ENCODE measurements at places on chromosomes 7 and 10. TPM values are rescaled to one million over a fixed set of nuclear protein-coding genes. Genes with fewer than 3 reads are reported as not detected.

The FBXL13 gene
- total RNA-seq, result 0.39 TPM

The TYW1B gene
- total RNA-seq, result 1.4 TPM

The RARRES2 gene
- total RNA-seq, result 0.51 TPM

The IFIT3 gene
- total RNA-seq, result 7.3 TPM

The TSPAN15 gene
- 65.1 TPM for total RNA-seq

The NAT16 gene
- not detected for total RNA-seq

The EVX1 gene
- not detected for total RNA-seq

The PHKG1 gene
- total RNA-seq, result 0.13 TPM

The DPCD gene
- total RNA-seq, result 16.4 TPM

The MKX gene
- total RNA-seq, result not detected

The CALN1 gene
- total RNA-seq, result 0.89 TPM

The COL17A1 gene
- total RNA-seq, result 0.90 TPM

The UCN3 gene
- not detected for total RNA-seq

The OR9A2 gene
- total RNA-seq, result not detected

The RBP4 gene
- total RNA-seq, result not detected

The DPYSL4 gene
- total RNA-seq, result 5.6 TPM

The CLEC2L gene
- total RNA-seq, result not detected

The LIMK1 gene
- 13.9 TPM for total RNA-seq

The ACTL6B gene
- total RNA-seq, result not detected

The LBX1 gene
- total RNA-seq, result not detected

The LRRN3 gene
- total RNA-seq, result 0.13 TPM

The PRTFDC1 gene
- total RNA-seq, result 9.4 TPM

The ANKRD30A gene
- total RNA-seq, result not detected

The CPN1 gene
- not detected for total RNA-seq

The NFKB2 gene
- total RNA-seq, result 24.0 TPM

The ZNF12 gene
- 20.5 TPM for total RNA-seq

The SBDS gene
- 71.8 TPM for total RNA-seq

The NRP1 gene
- 65.0 TPM for total RNA-seq

The COL28A1 gene
- not detected for total RNA-seq

All from dermis microvascular lymphatic vessel endothelial cell (primary cell).